ENCODE measurements at places on chromosomes 7 and 10. TPM values are rescaled to one million over a fixed set of nuclear protein-coding genes. Genes with fewer than 3 reads are reported as not detected.

The CNTNAP2 gene
- not detected for total RNA-seq

The SVOPL gene
- not detected for total RNA-seq

The OR9A2 gene
- not detected for total RNA-seq

The NKX2-3 gene
- total RNA-seq, result not detected

The PSTK gene
- total RNA-seq, result 4.7 TPM

GRCh38 chr7:153408360-153409335, 643.5 kb upstream of the DPP6 start:
- no peak for DNase-seq

DNA sequence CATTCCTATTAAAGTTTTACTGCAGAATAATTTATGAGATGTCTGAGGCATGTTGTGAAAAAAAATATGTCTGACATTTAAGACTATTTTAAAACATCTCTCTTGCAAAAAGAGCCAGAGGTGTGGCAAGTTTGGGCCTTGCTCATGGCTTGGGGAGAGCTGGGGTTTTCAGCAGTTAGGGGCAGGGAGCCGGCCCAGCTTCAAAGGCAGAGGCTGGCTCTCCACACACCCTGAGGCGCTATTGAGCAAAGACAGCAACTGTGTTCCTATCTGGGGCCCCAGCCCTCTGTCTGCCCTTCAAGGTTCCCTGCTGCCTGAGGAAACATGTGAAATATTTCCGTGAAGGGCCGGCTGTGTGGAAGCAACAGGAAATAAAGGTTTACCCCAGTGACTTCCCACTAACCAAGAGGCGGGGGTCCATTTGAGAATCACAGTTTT, 94.0 kb downstream of the SORBS1 start:
- no peak for DNase-seq

DNA sequence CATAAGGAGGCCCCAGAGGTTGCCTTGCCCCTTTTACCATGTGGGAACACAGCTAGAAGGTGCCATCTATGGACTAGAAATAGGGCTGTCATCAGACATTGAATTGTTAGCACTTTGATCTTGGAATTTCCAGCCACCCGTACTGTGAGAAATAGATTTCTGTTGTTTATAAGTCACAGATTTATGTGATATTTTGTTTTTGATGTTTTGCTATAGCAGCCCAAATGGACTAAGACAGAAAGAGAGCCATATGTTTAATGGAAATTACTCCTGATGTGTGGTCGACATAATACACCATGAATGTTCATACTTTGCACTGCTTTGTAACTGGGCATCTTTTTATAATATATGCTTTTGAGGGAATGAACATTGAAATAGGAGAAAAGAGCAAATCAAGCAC, 302.2 kb downstream of the BBS9 start:
- no peak for DNase-seq

DNA sequence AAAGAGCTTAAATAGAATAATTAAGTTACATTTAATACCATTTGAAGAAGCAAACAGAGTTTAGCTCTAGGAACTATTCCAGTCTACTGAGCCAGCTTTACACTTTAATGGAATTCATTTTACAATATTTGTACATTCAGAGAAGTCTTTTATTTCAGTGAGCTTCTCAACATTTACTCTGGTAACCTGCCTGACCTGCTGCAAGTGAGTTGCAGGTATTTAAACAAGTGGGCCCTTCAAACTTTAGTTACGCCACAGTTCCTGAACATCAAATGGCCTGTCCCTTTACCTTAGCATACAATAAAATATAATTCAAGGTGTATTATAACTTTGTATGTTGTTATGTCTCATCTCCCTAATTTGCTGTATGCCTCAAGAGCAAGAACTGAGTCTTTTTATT, 121.6 kb upstream of the SEMA3C start:
- no peak for DNase-seq

- DNase-seq, result no peak
Observed at GRCh38 chr10:126209451-126209850, 178.8 kb downstream of the ADAM12 start.

GRCh38 chr10:33139181-33139646, 181.2 kb upstream of the ITGB1 start:
- DNase-seq, result no peak

All from fibroblast of the aortic adventitia (primary cell).